Daoy (cell line): ENCODE measurements at places on chromosomes 2 and 18.

- DNase-seq: peak; percentile 88
Measured at GRCh38 chr2:231925303-231926179, 655 bp downstream of the NPPC start.

DNA sequence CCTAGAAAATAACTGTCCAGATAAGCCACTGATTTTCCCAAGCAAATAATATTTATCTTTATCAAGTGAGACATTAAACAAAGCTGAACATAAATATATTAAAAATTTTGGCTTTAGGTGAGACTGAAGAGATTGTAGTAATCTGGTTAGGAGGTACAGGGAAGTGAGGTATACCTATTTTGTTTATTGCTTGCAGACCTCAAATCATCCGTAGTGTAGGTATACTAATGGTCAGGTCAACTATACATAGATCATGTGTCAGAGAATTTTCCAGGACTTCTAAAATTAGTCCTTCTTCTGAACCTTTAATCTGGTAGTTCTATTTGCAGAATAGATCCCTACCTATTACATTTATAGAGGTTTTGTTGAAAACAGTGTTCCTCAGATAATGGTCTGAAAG lies 41.5 kb downstream of the SP140 start:
- DNase-seq: no peak

DNA sequence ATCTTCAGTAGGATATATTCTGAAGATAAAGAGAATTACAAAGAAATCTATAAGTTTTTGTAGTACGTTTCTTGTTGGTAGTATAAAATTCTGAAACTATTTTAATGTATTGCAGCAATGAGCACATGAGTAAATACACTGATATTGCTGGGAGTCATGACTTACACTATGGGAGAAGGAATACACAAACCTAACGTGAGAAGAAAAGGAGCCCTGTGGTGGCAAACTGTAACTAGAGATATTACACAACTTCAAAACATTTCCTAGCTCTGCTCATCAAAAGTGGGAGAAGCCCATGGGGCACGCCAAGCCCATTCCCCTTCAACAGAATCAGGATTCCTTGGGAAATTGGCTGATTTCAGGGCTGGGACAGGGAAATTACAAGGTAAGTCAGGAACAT lies 20.5 kb downstream of the SPIRE1 start:
- DNase-seq: no peak

DNA sequence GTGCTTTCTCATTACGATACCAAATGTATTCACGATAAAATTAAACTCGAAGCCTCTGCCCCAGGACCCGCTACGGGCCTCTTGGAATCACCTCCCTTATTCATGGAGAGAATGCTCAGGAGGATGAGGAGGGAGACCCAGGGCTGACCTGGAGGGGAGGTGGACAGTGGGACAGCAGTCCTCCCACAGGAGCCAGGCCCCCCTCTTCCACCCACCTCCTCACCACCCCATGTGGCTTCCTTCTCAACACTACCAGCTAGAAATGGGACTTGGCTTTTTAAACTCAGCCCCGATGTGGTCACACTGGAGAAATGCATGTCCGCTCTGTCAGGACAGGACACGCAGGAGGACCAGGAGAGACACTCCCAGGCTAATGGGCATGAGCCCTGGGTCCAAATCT lies 147.9 kb upstream of the ID2 start:
- DNase-seq: no peak

- DNase-seq: no peak
Measured at GRCh38 chr2:174535757-174536703, 49.2 kb upstream of the GPR155 start.

GRCh38 chr2:174680221-174680620 lies 82.6 kb upstream of the WIPF1 start:
- no peak for DNase-seq

- no peak for DNase-seq
Measured at GRCh38 chr2:60499651-60500265, 53.7 kb downstream of the BCL11A start.

- DNase-seq: peak; percentile 59
Measured at GRCh38 chr2:121071034-121071504, 213.9 kb downstream of the TFCP2L1 start.

DNA sequence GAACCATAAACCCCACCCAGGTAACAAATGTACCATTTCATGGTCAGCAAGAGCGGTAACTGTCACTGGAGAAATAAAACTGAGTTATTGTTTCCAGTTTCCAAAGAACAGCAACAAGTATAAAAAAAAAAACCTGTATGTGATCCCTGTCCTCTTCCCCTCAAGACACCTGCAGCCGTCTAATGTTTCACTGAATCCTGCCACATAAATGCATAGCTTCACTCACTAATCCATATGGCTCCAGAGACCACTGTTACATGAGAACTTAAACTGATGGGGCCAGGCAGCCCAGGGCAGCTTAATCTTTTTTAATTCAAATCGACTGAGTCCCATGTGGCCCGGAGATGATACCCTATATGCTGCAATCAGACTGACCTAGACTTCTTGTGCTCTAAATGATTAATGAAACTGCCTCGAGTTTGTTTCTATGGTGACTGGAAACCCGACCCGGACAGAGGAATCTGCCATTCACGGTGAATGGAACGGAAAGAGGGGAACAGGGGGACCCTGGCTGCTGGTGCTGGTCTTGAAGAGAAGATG lies 60.9 kb upstream of the SIX2 start:
- no peak for DNase-seq

DNA sequence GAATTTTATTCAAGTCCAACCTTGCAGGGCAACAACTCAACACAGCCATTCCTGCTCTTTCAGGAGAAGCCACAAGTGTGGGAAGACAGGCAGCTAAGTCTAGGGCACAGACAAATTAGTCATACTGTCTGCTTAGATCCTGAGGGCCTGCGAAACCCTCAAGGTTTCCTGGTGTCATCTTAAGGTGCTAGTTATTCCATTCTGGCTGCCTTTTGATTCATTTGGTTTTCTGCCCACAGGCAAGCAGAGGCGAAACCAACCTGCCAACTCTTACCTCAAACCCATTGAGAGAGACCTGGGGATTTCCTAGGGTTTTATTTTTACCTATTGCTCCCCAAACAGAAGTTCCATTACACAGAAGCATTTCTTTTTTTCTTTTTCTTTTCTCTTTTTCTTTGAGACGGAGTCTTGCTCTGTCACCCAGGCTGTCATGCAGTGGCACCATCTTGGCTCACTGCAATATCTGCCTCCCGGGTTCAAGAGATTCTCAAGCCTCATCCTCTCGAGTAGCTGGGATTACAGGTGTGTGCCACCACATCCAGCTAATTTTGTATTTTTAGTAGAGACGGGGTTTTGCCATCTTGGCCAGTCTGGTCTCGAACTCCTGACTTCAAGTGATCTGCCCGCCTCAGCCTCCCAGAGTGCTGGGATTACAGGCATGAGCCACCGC lies 23.7 kb upstream of the SCYGR1 start:
- peak; percentile 47 for DNase-seq

DNA sequence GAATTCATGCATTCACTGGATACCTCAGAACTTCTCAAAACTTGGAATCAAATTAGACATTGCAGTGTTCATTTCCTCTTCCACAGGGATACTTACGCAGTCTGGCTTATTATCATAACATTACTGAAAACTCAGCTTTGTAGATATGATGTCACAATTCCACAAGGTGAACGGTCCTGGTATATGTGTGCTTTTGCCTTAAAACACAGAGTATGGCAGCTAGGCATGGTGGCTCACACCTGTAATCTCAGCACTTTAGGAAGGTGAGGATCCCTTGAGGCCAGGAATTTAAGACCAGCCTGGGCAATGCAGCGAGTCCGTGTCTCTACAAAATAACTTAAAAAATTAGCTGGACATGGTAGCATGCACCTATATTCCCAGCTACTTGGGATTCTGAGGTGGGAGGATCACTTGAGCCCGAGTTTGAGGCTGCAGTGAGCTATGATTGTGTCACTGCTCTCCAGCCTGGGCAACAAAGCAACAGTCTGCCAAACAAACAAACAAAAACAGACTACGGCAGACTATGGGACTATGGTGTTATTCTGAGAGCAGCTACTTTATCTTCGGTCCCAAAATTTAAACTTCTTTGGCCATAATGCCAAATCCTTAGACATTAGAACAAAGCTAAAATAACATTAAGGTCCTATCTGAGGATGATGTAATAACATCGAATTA lies 1191.9 kb upstream of the SLC39A10 start:
- no peak for DNase-seq

DNA sequence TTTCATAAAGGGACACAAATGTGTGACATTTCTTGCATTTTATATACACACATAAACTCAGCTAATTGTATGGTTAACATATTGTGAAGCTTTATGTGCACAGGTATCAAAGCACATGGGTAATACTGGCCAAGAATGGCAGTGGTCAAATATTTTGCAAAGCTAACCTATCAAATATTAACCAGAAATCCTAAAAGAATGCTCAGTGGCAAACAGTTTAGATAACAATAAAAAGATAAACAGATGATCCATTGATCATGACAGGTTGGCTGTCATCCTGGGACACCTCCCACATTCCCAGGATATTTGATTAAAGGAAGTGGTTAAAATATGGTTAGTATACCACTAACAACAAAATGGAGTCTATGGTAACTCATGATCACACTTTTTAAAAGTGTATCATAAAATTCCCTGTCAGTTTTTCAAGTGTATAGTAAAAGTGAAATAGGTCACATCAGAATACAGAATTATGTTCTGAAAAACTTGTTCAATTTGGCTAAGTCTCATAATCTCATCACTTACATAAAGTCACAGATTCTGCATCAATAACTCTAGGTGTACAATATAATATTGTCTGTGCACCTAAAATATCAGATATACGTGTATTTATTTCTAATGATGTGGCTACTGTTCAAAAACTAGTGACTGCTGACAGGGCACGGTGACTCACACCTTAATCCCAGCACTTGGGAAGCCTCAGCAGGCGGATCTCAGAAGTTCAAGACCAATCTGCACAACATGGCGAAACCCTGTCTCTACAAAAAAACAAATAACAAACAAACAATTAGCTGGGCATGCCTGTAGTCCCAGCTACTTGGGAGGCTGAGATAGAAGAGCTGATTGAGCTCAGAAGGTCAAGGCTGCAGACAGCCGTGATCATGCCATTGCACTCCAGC lies 48.9 kb downstream of the CDH2 start:
- peak; percentile 36 for DNase-seq

GRCh38 chr18:63264871-63265270 lies 54.7 kb downstream of the BCL2 start:
- DNase-seq: no peak

DNA sequence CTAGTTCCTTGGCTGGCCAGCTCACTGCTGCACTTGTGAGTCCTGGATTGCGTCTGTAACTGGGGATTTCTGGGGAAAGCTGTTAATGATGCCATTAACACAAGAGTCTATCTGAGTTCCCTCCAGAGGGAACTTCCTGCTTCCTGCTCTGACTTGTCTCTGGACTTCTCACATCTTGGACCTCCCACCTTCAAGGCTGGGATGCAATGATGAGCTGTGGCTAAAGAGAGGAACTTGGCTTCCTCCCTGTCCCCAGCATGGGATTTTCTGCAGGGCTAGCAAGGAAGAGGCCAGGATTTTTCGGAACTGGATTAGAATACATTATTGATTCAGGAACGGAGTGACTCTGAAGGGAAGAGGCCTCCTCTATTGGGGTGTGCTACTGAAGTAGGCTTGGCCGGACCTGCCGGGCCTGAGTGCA lies 155.5 kb downstream of the CLIP4 start:
- DNase-seq: no peak

- DNase-seq: peak; percentile 40
Measured at GRCh38 chr2:190846746-190847145, 33.9 kb upstream of the GLS start.

DNA sequence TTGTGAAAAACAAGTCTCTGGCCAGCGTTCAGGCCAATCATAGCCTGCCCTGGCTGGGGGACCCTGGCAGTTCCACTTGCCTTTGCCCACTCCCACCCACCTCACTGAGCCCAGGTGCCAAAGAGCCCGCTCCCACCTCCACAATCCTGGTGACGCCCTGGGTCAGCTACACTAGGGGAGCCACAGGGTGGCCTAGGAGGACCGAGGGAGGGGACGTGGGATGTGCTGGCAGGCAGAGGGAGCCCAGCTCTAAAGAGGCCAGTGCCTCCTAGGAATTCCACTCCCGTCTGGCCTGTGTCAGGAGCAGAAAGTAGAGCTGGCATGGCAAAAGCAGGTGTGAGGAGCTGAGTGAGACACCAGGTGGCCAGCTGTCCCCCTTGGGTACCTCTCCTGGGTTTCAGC lies 49.3 kb downstream of the TNS1 start:
- DNase-seq: no peak

DNA sequence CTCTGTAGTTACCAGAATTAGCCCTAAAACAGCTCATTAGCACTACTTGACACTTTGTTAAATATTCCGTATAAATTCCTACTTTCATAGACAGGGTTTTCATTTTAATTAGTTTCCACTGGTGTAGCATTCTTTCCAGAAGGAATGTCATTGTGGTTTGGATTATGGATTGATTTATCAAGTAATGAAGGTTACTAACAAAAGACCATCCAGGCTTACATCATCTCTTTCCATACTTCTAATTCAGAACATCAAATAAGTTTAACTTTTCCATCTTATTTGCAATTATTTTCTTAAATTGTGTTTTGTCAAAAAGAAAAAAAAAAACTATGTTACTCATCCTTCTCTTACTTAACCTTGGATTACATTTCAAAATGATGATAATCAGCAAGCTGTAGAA lies 231.8 kb upstream of the SPOPL start:
- no peak for DNase-seq

DNA sequence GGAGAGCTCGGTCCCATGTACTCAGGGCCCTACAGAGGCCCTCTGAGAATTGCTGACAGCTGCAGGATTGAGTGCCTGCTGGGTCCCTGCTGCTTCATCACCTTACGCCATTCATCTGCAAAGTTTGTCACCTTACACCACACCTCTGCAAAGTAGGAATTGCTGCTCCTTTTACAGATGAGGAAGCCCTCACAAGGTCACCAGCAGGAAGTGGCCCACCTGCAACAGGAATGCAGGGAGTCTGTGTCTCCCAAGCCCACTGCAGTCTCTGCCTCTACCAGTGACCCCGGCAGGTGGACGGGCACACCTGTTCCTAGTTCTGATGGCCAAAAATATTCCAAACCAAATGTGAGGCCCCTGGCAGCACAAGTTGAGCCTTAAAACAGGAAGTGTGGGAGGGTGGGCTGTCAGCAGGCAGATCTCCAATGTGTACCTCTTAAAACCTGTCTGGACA lies 441.4 kb downstream of the NBAS start:
- no peak for DNase-seq

DNA sequence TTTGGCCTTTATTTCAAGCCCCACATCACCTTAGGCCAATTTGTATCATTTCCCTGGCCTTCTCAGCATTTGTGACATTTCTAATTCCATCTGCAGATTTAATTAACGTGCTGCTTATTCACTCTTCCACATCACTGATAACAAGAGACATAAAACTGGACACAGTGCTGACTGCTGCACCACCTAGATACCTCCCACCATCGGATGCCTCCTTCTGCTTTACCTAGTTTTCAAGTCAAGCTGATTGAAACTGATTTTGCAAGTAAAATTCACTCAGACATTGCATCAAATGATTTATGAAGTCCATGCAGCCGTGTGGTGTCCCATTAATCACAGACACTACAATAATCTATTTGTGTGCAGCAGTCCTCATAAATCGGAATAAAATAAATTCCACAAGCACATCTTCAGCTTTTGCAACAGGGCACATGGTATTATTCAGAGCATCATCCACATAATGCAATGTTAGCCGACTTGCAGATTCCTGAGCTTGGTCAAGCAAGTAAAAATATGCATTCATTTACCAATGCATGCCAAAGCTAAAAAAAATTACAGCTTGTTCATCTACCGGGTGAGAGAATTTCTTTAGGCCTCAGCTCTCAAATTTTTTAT lies 15.9 kb upstream of the CRIM1 start:
- no peak for DNase-seq

GRCh38 chr18:3623769-3624545 lies 174.0 kb downstream of the TGIF1 start:
- peak; percentile 95 for DNase-seq
